ENCODE measurements at places on chromosomes 3 and 15.

GRCh38 chr3:180820400-180820799 is 92.1 kb upstream of the FXR1 start:
- no peak for DNase-seq

GRCh38 chr3:185713015-185713414 is 111.8 kb downstream of the IGF2BP2 start:
- DNase-seq = no peak

DNA sequence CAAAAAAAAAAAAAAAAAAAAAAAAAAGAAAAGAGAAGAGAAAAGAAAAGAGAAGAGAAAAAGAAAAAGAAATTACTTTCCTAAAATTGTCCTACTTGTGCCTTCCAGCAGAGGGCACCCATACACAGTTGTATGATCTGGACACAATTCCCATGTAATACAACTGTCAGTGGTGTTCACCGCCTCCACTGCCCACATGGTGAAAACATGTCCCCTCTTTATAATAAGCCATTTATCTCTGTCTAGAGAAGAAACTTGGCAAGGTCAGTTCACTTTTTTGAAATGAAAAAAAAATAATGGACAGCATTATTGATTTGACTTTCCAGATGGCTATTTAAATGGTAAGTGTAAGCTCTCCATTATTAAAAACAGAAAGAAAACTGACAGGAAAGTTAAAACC is 459.4 kb downstream of the GBE1 start:
- DNase-seq = no peak

- DNase-seq = no peak
These were observed 58.2 kb upstream of the NR2E3 start for GRCh38 chr15:71752128-71752527.

DNA sequence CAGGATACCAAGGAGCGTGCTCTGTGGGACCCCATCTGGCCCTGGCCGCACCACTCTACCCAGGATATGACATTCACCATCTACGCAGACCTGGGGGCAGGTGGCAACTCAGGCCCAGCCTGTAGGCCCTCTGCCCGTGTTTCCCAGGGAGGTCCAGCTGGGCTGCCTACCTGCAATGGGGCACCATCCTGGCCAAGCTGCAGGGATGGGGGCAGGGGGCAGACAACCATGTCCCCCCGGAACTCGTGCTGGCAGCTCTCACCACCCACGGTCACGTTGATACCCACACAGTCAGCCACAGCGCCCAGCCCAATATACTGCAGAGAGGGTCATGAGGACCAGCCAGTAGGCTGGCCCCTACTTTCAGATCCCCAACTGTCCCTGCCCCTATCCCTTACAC is 7.9 kb downstream of the MST1R start:
- no peak for DNase-seq

DNA sequence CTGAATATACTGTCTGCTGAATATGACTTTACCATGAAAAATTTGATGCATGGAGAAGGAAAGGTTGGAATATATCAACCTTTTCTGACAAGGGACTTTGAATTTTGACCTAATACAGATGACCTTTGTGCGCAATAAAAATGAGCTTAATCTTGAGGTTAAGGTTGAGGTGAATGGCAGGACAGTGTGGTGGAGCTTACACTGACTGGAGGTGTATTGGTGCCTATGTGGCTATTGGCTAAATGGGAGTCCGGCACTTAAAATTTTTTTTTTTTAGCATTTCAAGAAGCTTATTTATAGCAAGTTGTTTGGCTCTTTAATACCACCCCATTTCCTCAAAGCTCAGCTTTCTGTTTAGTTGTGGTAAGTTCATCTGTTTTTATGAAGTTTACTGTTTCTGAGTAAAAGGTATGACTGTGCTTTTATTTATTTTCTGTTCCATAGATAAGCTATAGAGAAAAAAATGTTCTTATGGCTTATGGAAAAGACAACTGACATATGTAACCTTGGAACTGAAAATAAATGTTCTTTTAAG is 15.2 kb downstream of the CDIN1 start:
- no peak for DNase-seq

DNA sequence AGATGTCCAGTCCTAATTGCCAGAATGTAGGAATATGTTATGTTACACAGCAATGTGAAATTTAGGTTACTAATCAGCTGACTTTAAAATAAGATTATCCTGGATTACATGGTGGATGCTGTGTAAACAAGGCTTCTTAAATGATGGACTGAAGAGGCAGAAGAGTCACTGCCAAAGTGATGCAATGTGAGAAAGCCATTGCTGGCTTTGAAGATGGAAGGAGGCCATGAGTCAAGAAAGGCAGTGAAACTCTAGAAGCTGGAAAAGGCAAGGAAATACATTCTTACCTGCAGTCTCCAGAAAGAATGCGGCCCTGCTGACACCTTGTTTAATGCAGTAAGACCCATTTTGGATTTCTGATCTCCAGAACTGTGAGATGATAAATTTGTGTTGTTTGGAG is 179.1 kb upstream of the ZPLD1 start:
- no peak for DNase-seq

- DNase-seq = no peak
These were observed 45.1 kb downstream of the SCAP start for GRCh38 chr3:47430606-47431005.

DNA sequence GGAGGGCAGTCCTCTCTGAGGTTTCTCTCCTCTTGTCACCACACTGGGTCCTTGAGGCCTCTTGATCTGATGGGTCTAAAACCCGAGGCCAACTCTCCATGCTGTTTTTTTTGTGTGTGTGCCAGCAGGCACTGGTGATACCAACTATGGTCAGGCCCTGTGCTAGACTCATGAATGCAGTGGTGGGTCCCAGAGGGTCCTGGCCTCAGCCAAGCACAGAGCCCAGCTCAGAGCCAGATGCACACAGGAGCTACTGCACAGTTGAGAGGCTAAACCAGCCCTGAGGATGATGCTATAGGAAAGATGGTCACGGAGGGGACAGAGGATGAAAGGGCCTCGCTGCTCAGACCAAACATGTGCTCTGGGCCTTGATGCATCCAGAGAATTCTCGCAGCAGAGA is 33.5 kb downstream of the RAB6B start:
- no peak for DNase-seq

Measured in cortex of kidney (tissue), 1 donor.